ENCODE measurements at places on chromosomes 6 and 20.

GRCh38 chr6:117253785-117254184 lies 11.6 kb upstream of the VGLL2 start:
- DNase-seq = no peak

DNA sequence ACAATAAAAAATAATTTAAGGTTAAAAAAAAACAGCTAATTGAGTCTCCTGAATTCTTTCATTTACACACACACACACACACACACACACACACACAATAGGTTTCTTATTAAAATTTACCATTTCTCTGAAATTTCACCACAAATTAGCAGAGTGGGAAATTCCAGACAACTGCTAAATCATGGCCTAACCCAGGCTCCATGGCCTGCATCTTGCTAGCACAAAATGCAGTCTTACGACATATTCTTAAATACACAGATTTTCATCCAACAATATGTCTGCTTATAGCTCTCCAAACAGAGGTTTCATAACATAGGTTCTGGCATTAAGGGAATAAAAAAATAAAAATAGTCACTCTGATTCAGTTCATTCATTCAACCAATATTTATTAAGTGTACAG lies 46.9 kb downstream of the SOD2 start:
- DNase-seq = peak; percentile 47

- no peak for DNase-seq
Measured at GRCh38 chr6:43804550-43805223, 34.7 kb downstream of the VEGFA start.

GRCh38 chr20:52963131-52963530 lies 9.0 kb upstream of the TSHZ2 start:
- DNase-seq = peak; percentile 86

DNA sequence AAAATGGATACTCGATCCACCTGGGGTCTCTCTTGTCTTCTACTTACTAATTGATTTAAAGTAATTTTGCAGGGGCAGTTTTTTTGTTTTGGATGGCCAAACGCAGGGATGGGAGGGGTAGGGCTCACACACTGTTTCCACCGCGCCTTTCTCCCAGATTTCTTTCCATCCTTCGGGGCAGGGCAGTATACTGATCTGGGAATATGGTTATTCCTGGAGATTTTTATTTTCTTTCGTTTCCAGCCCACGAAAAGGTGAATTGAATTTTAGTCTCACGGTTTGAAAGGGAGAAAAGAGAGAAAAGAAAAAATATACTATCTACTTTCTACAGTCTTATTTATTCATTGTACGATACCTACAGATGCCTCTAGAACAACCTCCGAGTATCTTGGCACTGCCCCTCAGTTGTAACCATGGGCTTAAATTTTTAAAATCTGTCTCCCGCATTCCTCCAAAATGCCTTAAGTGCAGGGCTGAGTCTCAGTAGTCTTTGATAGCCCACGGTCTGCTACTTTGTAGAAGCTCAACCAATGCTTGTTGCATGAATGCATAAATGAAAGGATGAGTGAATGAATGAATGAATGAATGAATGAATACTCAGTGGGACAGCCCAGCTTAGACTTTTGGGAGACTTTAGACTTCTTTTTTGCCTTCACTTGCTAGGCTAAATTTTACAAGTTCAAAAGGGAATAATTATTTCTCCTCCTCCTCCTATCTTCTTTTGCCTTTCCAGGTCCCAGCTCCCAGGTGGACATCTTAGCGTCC lies 18.1 kb upstream of the TRIM27 start:
- DNase-seq = no peak

- DNase-seq = no peak
Measured at GRCh38 chr20:53181866-53182376, 209.8 kb downstream of the TSHZ2 start.

DNA sequence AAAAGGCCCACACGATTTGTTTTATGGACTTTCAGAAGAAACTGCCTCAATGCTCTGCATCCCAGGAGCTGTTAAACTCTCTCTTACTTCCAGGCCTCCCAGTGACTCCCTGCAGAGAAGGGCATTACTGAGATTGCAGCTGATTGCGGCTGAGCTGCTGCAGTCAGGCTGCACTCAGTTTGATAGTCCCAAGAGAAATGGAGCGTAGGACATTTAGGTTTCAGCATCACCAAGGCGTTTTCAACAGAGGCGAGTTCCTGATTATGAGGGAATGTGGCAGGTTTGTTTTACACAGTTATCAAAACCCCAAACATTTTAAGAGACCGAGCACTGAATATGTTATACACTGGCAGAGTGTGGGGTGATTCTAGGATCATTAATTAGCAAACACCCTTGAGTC lies 145.6 kb downstream of the TBX18 start:
- peak; percentile 76 for DNase-seq

DNA sequence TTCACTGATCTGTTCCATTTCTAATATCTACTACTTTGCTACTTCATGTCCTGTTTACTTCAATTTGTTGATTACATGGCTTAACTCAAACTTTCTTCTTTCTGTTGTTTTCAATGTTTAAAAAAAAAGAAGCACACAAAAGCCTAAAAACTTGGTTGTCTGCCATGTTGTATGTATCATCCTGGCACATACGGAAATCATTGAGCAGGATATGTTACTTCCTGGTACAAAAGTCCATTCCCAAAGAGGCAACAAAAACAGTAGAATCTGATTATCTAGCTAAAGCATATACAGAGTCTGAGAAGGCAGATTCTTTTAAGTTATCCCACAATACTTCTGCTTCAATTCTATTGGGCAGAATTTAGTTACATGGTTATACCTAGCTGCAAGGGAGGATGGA lies 14.5 kb upstream of the COL12A1 start:
- DNase-seq = peak; percentile 53

DNA sequence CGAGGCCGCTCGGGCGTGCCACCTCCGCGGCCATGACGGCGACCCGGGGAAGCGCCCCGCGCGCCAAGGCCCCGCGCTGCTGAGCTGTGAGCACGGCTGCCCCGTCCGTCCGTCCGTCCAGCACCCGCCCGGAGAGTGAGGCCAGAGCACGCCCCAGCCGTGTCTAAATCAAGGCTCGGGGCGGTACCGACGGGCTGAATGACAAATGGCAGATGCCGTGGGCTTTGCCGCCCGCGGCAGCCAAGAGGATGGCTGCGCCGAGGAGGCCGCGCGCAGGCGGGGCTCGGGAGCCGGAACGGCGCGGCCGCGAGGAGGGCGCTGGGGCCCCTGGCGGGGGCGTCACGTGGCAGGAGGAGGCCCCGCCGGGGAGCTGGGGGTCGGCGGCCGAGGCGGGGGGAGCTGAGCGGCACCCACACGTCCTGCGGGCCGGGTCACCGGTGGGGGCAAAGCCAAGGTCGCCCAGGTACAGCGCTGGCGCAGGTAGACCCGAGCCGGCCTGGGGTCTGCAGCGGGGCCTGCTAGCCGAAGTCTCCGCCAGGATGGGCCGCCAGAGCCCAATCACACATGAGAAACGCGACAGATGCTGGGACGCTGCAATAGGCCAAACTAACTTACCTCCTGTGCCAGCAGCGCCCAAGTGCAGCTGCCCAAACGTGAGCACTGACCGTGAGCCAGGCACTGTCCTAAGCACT lies at the start of gene PLAGL1:
PLAGL1 (minus strand) TSS at position 140 of the 692 bp plus-strand sequence. CDS start 60,123 bp downstream, outside the sequence.
- DNase-seq = peak; percentile 65

- no peak for DNase-seq
Measured at GRCh38 chr20:15022921-15023320, 685.5 kb upstream of the FLRT3 start.

GRCh38 chr20:4484379-4484997 lies 237.2 kb upstream of the PRND start:
- DNase-seq = no peak

DNA sequence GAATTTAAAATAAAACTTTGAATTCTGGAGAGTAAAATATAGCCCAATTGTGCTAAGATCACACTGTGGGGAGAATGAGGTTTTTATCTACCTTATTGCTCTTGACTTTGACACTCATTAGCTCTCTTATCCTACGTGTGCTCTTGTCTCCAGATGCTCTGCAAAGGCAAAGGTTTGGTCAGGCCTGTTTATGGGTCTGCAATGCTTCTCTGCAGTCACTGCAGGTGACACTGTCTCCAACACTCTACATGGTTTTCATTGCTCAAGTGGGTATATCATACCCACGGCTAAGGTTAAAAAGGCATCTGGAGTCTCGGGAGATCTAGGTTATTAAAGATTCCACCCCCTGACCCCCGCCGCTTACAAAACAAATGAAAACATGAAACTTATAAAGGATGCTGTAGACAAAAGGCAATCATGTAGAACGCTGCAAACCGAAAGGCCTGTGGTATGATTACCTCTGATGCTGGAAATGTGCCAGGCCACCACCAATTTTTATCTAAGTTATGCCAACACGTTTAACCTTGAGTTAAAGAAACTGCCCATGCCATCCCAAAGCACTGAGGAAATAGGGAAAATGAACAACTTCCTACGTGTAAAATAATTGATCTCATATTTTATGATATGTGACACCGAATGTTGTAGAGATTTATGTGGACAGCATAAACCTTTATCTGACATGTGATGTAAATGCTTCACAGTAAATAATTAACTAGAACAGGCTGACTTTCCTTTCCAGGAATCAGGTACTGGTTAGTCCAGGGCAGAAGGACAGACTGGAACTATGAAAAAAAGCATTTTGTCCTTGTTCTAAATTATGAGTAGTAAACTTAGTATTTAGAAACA lies 238.2 kb upstream of the NOX3 start:
- no peak for DNase-seq

- no peak for DNase-seq
Measured at GRCh38 chr20:38805502-38805957, at the start of gene PPP1R16B. Gene PPP1R16B, plus strand, starts transcription at chr20:38805697. Its CDS starts 30,229 bp downstream, at chr20:38835926.

DNA sequence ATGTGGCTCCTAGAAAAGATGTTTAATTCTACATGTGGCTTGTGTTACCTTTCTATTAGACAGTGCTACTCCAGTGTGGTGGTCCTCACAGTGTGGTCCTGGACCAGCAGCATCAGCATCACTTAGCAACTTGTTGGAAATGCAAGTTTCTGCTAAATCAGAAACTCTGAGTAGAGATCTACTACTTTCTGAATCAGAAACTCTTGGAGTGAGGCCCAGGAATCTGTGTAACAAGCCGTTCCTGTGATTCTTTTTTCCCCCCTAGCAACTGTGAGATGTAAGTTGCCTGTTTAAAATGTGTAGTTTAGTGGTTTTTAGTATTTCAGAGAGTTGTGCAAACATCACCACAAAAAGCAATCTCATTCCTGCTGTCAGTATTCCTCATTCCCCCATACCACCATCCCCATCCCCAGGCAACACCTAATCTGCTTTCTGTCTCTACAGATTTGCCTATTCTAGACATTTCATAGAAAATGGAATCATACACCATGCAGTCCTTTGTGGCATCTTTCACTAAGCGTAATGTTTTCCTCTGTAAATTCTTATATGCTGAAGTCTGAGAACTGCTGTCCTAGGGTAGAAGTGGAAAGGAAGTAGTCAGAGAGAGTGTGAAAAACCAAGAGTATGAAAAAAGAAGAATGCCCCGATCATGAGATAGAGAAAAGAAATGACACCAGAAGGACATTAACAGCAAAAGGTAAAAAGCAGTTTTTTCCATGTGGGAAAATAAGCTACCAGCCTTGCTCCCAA lies 18.9 kb upstream of the BTBD9 start:
- DNase-seq = no peak

- DNase-seq = no peak
Measured at GRCh38 chr6:50970908-50971307, 152.2 kb downstream of the TFAP2B start.

DNA sequence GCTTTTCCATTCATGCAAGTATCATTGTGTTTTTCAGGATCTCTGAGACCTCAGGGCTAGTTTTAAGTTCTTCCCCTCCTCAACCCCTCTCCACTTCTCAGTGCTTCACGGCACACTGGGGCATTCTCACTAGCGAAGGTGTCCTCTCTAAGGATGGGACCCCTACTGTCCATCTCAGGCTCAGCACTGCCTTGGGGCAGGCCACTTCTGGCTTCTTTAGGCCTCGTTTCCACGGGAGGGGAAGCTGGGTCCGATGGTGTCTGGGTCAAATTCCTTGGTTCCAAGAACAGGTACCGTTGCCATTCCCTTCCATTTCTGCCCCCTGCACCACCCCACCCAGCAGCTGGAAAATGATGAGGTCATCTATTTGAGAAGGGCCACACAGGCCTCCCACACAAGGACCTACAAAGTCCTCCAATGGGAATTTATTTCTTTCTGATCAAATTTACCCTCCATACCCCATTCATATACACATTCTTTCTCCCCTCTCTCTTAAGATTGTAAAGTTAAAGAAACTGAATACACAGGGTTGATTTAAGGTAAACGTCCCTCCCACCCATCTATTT lies 17.2 kb downstream of the GNAS start:
- no peak for DNase-seq

- no peak for DNase-seq
Measured at GRCh38 chr20:41862476-41862875, 244.3 kb upstream of the CHD6 start.

GRCh38 chr6:118260833-118261232 lies 287.3 kb upstream of the PLN start:
- DNase-seq = no peak

GRCh38 chr6:25337431-25337830 lies 58.3 kb downstream of the CARMIL1 start:
- no peak for DNase-seq

GRCh38 chr6:32375739-32376529 lies 4.2 kb upstream of the TSBP1 start:
- DNase-seq = no peak

All from fibroblast of skin of right quadriceps (primary cell).